ENCODE measurements at places on chromosomes 6 and 20.
A peak's percentile ranks its signal among the peaks of the same experiment; 100 is the strongest.

GRCh38 chr6:2737885-2738284, 12.8 kb downstream of the MYLK4 start:
- no peak for DNase-seq

DNA sequence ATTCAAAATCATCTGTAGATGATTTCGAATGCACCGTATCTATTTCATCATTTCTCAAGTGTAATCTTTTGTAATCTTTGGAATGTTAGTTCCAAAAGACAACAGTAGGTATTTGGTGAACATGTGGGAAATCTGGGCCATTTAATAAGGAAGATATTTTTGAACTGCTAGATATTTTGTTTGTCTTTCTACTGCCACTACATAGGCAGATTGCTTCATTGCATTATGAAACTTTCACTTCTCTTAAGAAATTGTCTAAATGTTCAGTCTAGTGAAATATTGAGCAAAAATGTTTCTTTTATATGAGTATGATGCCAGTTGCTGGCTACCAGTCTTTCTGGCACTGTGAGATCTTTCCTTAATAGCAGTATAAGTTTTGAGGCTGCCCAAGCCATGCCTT, 527.8 kb upstream of the RNF217 start:
- DNase-seq, result no peak

- no peak for DNase-seq
Measured at GRCh38 chr6:26197636-26197932, 110.4 kb downstream of the HFE start.

GRCh38 chr20:48291896-48292295, 506.6 kb upstream of the SULF2 start:
- DNase-seq, result no peak

GRCh38 chr6:113464960-113465359, 392.2 kb upstream of the MARCKS start:
- no peak for DNase-seq

GRCh38 chr20:46990596-46991104, 96.0 kb downstream of the EYA2 start:
- no peak for DNase-seq

- DNase-seq, result peak; percentile 82
Measured at GRCh38 chr6:89242574-89243330, 25.6 kb upstream of the GABRR1 start.

- peak; percentile 22 for DNase-seq
Measured at GRCh38 chr6:10746915-10747250, 722 bp upstream of the TMEM14B start.

DNA sequence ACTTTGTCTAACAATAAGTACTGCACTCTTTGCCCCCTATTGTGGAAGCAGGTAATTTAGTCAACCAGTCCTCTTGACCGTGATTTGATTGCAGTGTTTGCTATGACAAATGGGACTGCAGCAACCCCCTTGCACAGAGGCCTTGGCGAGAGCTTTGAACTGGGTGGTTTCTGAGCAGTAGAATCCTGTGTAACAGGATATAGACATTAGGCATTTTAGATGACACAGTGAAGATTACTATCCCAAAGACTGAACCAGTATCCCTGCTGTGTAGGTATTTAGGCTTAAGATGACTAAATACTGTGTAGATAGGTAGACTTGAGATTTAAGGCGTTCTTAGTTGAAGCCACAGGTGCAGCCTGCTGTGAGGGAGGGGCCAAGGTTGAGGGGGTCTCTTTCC, 9.9 kb downstream of the DNMT3B start:
- DNase-seq, result no peak

DNA sequence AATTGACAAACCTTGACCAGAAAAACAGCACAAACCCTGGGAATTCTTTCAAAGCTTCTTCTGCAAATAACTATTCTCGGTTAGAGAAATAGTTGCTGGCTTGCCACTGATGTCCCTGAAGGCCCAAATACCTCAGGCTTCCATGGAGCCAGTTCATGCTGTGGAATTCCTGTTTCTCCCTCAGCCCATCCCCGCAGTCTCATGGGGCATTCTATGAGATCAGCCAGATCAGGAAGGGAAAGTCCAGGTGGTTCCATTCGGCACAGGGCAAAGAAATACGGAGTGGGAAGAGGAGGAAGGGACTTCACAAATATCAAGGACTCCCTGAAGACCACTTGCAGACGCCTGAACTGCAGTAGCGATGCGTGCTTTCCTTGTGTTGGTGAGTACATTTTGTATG, 63.3 kb downstream of the MYLK4 start:
- DNase-seq, result no peak

- DNase-seq, result no peak
Measured at GRCh38 chr20:41533537-41534136, 84.5 kb downstream of the CHD6 start.

DNA sequence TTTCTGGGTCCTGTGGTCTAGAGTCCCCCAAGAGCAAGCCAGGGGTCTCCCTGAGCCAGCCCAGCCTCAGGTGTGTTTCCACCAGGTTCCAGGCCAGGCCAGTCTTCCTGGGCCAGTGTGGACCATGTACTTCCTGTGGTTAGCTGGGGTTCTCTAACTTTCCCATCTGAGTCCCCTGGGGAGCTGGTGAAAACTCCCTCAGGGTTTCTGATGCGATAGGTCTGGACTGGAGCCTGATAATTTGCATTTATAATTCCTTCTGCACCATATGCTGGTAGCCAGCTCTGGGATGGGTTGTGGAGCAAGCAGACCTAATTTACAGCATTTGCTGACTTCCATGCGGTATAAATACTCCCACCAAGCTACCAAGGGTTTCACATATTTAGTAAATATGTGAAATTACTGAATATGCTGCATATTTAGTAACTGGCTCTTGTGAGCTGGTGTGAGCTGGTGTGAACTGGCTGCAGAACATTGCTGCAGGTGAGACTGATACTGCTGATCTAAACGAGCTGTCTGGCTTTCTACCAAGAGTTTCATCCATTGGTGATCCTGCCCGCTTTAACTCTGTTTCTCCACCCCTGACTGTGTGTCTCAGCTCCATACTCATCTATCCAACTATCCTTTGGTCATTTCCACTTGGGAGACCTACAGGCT, 62.6 kb downstream of the RIN2 start:
- no peak for DNase-seq

GRCh38 chr20:21809961-21810523, 104.6 kb downstream of the PAX1 start:
- no peak for DNase-seq

DNA sequence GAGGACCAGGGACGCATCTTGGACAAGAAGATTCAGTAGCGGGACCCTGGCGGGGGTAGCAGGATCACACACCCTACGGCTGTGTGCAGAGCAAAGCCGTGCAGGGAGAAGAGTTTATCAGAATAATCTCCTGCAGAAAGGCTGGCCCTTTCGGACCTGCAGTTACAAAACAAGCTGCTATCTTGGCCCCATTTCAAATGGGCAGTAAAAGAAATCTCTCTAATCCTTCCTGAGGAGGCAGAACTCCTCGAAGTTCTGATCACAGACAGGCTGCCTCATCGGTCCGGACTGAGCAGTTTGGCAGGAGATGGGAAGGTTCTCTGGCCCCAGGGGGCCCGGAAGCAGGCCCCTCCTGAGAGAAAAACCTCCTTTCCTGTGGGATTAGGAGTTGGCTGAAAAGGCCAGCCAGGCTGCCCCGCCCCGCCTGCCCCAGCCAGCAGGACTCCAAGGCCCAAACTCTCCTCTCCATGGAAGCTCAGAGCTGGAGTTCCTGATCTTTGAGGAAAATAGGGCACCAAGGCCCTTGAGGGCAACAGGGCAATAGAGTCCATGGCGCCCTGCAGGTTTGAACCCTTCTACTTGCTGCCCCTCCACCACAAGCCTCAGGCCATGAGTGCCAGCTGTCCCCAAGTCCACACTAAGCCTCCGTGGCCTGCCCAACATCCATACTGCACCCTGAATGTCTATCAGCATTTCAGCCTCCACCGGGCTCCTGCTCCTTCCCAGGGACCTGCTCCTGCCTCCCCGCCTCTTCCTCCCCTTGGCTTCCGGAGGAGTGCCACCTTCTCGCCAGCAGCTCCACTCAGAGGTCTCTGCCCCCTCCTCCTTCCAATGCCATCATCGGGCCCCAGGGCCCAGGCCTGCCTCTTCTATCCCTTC, 141.3 kb downstream of the PREX1 start:
- no peak for DNase-seq

DNA sequence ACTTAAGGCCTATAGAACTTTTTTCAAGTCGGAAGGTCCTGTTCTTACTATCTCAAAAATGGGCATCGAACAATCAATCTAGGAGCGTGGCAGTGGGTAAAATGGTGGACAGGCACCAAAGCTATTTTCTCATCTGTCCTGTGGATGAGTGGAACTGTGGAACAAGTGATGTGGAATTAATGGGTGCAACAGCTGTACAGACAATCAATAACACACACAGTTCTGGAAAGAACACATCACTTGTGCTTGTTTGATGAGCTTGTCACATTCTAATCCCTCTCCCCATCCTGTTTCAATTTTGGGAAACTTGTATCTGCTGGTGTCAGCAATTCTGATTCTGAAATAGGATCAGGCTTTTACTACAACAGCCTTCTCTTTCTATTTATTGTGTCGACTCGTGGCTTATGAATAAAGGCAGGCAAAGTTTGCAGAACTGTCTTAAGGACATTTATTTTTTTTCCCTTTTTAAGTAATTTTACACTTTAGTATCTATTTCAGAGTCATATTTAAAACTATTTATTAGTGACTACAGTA, 11.5 kb downstream of the RBM24 start:
- DNase-seq, result peak; percentile 32

GRCh38 chr20:53658322-53658721, 64.7 kb upstream of the ZNF217 start:
- peak; percentile 18 for DNase-seq

GRCh38 chr6:56549014-56549413, 93.7 kb downstream of the DST start:
- DNase-seq, result peak; percentile 70

DNA sequence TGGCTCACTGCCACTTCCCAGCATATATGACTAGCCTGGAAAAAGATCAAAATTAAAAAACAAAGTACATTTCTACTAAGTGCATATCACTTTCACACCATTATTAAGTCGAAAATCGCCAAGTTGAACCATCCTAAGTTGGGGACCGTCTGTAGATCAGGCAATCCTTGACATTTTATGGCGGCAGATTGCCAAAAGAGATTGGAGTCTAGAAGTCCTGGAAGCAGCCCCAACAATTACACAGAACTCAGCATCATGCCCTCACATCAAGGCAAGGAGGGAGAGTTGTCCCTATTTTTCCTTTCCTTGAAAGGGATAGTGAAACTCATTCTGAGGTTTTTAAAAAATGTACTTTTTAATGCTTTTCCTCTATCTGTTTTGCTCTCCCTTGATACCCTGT, 30.7 kb downstream of the SLC22A3 start:
- peak; percentile 14 for DNase-seq

Measured in lung (tissue), 17 donors.